NCI-H1105 (cell line): ENCODE measurements at places on chromosomes 7 and 10.

- DNase-seq, result no peak
Measured at GRCh38 chr7:30301751-30302150, 17.4 kb downstream of the ZNRF2 start.

- DNase-seq, result no peak
Measured at GRCh38 chr7:140333686-140334085, 64.6 kb downstream of the SLC37A3 start.

GRCh38 chr10:121530481-121531075 is 67.7 kb downstream of the FGFR2 start:
- no peak for DNase-seq

- no peak for DNase-seq
Measured at GRCh38 chr10:104049504-104050250, 36.0 kb downstream of the COL17A1 start.

DNA sequence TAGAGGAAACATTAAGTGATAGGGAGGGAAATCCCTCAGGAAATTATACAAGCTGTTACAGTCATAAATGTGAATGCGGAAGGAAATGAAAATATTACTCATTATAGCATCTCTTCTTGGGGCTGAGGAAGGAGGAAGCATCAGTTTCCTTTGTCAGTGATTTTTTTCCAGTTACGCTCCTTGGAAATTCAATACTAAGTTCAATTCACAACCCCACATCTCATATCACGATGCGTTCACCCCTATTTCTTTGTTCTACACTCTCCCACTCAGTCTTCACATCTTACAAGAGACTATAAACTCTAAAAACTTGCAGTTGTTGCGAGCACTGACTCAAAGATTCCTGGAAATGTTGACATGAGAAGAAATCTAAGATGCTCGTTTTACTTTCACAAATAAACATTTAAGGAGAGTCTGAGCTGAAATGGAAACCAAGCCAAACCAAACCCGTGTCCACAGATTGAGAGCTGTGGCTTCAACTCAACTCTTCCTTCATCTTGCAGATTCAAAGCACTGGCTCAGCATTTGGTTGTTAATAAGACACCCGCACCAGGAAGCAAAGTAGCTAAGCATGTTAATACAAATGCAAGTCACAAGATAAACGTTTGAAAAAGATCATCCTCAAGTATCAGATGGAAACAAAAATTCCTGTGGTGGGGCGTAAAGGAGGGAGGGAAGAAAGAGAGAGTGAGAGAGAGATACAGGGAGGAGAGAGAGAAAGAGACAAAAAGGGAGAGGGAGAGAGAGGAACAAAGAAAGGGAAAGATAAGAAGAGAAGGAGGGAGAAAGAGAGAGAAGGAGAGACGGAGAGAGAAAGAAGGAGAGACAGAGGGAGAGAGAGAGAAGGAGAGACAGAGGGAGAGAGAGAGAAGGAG is 150.0 kb upstream of the RSU1 start:
- DNase-seq, result no peak

DNA sequence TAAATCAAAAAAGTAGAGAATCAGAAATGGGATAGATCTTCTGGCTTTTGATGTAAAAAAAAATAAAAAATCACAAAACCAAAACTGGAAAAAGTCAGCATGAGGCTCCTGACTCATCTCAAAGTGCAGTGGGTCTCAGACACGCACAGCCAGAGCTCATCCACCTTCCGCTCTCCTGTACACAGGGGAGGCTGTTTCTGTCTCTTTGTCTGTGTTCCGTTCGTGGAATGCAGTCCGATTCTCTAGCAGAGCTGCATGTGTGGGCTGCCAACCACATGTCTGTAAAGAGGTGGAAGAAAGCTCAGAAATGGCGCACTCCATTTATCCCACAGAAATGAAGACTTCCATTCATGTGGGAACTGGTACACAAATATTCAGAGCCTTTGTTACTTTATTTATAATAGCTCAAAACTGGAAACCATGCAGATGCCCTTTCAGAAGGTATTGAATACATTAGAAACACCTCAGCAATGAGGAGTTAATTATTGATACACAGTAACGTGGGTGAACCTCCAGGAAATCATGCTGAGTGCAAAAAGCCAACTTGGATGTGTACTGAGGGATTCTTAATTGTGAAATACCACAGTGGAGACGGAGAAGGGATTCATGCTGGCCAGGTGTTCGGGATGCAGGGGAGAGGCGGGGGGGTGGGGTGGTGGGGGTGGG is 123.3 kb downstream of the TRRAP start:
- no peak for DNase-seq

DNA sequence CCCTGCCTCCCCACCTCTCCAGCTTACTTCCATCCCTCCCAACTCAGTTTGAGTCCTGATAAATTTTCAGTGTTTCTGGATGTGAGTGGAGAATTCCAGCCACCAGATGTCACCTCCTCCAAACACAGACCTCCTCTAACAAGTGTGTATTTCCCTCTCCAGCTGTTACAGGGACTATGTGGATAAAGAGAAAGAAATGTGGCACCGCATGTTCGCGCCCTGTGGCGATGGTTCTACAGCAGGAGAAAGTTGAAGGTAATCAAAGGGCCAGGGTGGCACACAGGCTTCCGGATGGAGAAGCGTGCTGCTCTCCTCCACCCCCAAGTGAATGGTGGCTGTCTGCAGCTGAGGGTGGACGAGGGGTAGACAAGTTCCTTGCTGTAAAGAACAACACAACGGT is 14.7 kb downstream of the FKBP6 start:
- DNase-seq, result no peak

GRCh38 chr10:128263891-128264688 is 137.9 kb upstream of the MKI67 start:
- DNase-seq, result peak; percentile 48

GRCh38 chr7:12553416-12553815 is 17.1 kb upstream of the SCIN start:
- DNase-seq, result no peak

- no peak for DNase-seq
Measured at GRCh38 chr10:65470986-65471385, 1454.8 kb upstream of the LRRTM3 start.

- DNase-seq, result no peak
Measured at GRCh38 chr10:117936976-117937375, 109.8 kb downstream of the RAB11FIP2 start.

DNA sequence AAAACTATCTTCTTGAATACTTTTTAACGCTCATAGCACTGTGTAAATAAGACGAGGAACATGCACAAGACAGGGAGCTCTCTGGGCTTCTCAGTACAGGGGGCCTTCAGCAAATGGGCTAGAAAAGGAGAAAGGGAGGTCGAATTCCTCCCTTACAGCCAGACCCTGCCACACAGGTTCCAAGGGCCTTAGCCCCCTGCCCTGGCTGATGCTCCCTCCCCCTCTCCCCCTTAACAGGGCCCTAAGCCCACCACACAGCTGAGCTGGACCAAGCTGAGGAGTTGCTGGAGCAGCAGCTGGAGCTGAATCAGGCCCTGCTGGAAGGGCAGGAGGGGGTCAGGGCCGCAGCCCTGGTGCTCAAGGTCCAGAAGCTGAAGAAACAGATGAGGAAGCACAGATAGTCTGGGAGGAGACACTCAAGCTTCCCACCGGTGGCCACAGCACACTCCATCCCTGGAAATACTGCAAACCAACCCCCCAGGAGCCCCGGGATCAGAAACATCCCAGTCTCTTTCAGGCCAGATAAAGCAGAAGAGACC is 153.9 kb downstream of the SNX13 start:
- DNase-seq, result no peak

GRCh38 chr10:84097787-84098353 is 41.4 kb upstream of the GHITM start:
- peak; percentile 29 for DNase-seq
